ENCODE measurements at places on chromosomes 7 and 10.

DNA sequence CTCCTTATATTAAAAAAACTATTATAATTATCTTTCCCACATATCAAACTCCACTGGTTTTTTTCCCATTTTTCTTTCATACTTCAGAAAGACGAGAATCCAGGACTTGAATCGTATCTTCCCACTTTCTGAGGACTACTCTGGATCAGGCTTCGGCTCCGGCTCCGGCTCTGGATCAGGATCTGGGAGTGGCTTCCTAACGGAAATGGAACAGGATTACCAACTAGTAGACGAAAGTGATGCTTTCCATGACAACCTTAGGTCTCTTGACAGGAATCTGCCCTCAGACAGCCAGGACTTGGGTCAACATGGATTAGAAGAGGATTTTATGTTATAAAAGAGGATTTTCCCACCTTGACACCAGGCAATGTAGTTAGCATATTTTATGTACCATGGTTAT is 15.9 kb downstream of the SRGN start:
- no peak for DNase-seq

DNA sequence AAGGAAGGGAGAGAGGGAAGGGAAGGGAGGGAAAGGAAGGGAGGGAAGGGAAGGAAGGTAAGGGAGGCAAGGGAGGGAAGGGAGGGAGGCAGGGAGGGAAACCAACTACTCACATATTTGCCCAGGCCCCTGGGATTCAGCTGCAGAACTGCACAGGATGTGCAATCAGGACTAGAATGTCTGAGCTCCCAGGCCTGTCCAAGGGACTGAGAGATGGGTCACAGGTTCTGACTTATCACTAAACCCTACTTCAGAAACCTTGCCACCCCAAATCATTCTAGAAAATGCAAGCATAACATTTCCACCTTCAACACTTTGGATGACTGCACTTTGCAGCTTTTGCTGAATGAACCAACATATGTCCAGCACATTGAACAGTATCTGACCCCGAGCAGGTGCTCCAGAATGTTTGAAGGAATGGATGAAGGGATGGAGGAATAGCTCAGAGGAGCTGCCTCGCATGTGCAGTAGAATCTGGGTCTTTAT is 245.3 kb downstream of the KCNMA1 start:
- no peak for DNase-seq

DNA sequence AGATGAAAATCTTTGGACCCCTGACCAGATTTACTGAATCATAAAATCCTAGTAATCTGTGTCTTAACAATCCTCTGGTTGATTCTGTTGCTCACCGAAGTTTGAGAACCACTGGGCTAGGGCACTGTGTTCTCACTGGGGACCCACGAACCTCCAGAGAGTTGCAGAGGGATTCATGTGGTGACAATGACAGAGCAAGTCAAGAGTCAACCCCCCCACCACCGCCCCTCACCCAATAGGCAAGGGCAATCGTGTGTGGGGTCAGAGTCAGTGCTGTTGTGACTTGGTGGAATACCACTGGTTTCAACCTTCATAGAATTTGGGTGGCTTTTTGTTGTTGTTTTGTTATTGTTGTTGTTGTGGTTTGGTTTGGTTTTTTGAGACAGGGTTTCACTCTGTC is 23.5 kb upstream of the NRP1 start:
- DNase-seq, result no peak

DNA sequence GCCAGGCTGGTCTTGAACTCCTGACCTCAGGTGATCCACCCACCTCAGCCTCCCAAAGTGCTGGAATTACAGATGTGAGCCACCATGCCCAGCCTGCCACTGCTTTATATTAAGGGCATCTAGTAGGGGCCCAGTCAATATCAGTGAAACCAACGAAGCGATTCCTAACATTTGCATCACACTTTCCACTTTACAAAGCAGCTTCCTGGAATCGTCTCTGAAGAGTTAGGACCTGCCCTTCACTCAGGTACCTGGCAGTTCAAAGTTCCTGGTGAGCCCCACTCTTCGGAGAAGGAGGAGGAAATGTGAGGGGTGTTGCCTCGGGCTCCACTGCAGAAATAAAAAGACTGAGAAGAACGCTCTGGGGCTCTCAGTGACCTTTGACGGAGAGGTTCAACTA is 31.1 kb upstream of the EZH2 start:
- DNase-seq, result no peak

DNA sequence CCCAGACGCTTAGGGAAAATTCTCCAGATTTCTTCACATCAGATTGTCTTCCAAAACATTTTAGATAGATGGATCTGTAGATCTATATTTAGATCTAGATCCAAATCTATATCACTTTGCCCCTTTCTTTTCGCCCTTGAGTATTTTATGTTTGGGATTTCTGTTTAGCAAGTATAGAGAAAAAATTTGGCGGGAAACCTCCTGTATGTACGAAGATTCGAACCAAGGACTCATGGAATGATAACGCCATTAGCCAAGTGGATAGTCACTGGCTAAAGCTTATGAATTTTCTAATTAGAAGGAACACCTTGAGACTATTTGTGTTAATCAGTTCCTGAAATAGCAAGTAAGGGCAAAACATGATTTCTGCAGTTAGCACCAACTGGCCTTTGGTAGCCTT is 1.2 kb downstream of the THNSL1 start:
- no peak for DNase-seq

DNA sequence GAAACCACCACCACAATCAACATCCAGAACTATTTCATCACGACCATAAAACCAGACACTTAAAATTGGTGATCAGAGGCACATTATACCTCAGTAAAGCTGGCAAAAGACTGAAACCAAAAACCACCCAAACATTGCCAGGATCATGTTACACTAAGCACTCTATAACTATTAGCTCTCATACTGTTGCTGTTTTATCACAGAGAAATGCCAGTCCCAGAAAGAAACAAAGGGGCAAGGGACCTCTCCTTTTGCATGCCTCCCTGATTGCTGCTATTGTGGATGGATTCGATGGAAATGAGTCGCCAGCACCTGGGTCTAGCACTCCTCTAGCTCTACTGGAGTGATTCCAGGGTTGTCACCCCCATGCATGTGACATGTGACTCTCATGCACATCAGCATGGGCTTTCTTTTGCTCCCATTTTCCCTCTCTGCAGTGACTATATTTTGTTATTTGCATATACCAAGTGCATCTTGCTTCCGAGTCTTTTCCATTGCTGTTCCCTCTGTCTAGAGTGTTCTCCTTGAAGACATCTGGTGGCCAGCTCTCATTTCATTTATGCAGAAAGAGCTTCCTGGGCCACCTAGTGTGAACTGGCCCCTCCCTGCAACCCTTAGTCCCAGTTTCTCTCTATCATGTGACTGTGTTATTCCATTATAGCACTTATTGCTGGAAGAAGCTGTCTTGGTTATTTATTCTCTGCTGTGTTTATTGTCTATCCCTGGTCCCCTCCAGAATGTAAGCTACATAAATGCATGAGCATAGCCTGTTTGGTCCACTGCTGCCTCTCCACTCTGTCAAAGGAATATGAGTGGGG is 300.6 kb downstream of the PLXNA4 start:
- no peak for DNase-seq

GRCh38 chr10:17003151-17003550 is 126.5 kb downstream of the CUBN start:
- DNase-seq, result no peak

DNA sequence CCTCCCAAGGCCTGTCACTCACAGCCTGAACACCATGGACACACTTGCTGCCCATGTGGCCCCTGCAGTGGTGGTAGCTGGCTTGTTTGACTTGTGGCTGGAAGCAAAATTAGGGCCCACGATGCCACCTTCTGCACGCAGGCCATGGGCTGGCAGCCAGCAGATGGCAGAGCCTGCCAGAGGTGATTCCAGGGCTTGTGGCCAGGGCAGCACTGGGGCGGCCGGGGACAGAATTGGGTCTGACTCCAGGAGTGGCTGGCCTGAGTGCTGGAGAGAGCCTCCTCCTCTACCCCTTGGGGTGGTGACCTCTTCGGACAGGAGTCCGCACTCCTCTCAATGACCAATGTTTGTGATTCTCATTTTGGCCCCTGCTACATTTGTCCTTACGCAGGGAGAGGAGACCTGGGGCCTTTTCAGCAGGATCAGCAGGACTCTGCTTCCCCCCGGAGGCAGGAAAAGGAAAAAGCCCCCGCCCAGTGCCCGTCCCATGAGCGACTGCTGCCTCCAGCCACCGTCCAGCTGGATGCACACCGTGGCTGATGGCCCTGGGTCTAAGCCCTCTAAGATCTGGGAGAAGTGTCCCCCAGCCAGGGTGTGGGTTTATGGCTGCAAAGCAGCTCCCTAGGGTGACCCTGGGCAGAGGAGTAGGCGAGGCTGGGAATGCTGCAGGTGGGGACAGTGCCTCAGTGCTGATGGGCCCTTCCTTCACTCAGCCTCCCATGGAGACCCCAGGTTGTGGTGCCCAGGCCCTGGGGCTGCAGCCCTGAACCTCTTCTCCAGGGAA is 26.5 kb downstream of the DNAJB12 start:
- no peak for DNase-seq

DNA sequence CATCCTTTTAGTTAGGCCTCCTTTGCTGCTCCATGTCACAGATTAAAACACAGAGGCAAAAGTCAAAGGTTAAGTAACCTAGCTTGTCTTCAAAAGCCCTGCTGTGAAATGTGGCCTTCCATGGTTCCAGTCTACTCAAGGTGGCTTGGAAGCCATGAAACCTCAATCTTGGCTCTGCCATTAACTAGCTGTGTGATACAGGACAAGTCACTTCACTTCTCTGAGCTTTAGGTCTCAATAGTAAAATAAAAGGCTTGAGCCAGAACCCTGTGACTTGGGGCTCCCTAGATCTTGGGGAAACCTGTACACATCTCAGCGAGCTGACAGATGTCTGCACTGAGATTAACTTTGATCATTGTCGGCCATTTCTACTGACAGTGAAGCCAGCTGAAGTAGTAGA is 48.0 kb upstream of the KMT2E start:
- DNase-seq, result no peak

DNA sequence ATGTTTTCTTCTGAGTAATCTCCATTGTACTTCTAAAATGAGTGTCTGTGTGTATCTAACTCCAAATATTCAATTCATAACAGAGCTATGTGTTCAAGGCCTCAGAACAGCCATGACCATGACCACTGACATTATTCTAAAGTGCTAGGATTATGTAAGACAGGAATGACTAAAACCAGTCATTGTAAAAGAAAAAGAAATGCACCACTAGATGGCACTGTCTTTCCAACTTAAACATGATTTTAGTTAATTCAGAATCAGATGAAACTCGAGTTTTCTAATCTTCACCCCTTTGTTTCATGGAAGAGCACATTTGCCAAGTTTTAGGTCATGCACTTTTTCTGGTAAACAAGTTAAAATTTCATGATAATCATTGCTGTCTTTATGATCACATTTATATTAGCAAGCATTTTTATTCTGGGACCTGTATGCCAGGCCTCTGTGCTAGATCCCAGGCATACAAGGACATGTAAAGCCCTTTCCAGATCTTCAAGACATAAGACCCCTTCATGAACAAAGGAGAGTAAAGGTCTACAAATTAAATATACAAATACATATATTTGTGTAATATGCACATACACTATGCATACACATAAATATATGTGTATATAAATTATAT is 26.1 kb upstream of the RSU1 start:
- DNase-seq, result no peak

DNA sequence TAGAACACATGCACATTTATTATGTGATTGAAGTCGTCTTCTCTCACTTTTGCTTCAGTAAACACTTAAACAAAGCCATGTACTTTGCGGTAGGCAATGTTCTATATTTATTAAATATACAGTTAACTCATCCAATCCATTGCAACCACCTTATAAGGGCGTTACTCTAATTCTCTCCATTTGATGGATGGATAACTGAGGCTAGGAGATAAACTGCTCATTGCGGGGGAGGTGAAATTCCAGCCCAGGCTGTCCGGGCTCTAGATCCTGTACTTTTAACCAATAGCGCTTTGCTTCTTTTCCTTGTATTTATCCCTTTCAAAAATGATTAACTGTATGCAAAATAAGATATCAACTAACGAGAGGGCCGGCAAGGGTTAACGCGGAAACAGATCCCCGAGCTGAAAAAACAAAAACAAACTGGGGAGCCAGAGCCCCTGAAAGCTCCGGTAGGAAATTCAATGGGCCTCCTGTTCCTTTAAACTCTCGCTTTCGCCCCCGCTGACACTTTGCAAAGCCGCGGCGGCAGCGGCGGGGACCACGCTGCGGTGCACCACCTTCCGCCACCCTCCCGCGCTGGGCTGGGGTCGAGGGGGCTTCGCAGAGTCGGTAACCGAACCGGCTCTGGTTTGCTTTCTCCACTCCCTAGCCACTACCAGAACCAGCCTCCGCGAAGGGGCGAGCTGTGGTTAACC is 1.0 kb upstream of the PLXDC2 start:
- DNase-seq, result no peak

DNA sequence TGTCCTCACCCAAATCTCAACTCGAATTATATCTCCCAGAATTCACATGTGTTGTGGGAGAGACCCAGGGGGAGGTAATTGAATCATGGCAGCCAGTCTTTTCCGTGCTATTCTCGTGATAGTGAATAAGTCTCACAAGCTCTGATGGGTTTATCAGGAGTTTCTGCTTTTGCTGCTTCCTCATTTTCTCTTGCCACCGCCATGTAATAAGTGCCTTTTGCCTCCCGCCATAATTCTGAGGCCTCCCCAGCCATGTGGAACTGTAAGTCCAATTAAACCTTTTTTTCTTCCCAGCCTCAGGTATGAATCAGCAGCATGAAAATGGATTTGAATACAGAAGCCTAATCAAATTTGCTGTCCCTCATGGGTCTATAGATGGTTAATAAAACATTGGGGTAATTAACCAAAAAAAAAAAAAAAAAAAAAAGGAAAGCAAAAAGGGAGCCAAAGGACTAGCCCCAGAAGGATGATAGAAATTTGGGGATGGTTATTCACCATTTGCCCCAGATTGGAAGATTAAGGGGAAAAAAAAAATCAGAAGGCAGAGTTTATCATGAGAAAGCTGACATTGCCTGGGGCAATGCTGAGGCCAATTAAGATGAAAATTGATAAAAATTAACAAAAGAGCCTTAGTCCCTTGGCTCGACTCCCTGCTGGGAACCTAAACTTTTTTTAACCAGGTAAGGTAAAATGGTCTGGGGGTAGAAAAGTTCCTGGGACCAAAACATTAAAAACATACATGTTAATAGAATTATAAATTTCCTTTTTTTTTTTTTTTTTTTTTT is 27.6 kb downstream of the AVL9 start:
- DNase-seq, result no peak

- DNase-seq, result no peak
Measured at GRCh38 chr10:119917777-119918176, 25.2 kb downstream of the SEC23IP start.

DNA sequence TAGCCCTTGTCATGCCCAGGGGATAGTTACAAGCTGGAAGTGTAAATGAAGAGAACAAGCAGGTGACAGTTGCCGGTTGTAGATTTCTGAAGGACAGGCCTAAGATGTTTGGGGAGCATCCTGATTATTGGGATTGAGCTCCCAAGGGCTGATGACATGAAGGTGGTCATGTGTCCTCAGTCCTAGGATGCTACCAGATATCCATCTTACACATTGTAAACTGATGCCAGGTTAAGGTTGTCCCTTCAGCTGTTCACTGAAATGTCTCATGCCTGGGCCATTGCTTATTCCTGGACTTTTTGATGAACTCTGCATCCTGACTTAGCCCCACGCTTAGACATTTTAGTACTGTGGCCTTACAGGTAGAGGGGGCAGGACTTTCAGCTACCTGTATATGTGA is 1.3 kb downstream of the ZMIZ2 start:
- DNase-seq, result no peak

Measured in omental fat pad (tissue), 4 donors.